ENCODE measurements at places on chromosomes 11 and 22.

- DNase-seq, result no peak
Measured at GRCh38 chr22:45948081-45948648, 28.8 kb downstream of the WNT7B start.

DNA sequence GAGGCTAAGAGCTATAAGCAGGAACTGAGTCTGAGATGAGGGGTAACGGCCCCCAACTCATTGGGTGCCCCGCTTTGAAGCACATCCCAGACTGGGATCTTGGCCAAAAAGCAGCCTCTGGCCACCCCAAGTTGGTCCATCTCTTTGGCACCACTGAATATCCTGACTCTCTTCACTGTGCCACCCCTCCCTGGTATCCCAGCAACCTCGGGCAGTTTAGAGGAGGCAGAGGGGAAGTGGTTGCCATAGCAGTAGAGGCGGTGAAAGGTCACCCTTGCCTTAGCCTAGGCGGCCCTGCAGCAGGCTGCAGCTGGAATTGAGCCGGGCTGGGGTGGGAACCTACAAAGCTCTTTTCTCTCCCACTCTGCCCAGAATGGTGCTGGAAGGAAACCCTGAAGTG lies 1.1 kb downstream of the PELI3 start:
- no peak for DNase-seq

DNA sequence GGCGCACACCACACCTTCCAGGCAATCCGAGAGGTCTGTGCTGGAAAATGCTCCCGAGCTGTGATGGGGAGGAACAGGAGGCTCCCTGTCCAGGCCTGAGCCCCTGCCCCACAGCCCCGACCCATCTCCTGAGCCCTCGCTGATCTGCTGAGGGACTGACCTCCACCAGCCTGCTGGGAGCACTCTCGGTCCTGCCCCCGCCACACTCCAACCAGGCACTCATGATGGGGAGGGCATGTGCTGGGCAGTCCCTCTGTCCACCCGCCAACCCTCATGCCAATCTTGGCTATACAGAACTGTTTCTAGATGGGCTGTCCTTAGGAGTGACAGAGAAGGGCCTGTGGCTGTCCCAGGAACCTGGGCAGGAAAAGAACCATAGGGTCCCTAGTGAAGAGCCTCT lies 70.8 kb downstream of the TRMU start:
- DNase-seq, result no peak

DNA sequence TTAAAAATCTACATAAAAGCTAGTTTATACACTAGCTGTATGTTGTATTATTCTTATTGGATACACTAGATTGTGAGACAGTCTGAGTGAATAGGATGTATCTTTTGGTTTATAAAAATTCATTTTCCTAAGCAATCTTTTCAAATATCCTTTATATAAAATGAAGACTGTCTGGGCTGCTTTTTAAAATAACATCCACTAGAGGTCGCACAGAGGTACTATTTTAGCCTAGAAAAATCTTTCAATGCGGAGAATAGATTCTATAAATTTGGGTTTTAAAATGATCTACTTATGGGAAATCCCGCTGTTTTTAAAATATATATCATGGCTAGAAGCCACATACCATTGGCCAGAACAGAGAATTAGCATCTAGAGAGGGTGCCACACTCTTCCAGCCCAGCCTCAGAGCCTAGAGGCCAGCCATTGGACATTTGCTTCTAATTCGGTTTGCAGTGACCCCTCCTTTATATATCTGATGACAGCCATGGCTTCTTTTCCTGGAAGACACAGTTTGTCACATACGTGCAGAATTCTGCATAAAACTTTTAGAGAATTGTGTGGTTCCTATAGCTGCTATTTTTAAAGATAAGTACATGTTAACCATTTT lies 7.3 kb downstream of the C11orf97 start:
- DNase-seq, result no peak

GRCh38 chr22:43447380-43447779 lies 35.6 kb downstream of the MPPED1 start:
- DNase-seq, result no peak

DNA sequence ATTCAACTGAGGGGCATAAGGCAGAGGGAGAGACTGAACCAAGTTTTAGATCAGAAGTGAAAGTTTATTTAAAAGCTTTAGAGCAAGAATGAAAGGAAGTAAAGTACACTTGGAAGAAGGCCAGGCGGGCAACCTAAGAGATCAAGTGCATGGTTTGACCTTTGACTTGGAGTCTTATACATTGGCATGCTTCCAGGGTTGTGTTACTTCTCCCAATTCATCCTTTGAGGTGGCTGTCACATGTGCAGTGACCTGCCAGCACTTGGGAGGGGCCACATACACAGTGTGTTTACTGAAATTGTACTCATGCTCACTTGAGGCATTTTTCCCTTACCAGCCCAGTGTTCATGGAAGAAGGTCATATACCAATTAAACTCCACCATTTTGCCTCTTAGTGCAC lies 30.4 kb downstream of the CYP2R1 start:
- DNase-seq, result no peak

- no peak for DNase-seq
Measured at GRCh38 chr11:12198251-12199222, 88.1 kb downstream of the MICAL2 start.

DNA sequence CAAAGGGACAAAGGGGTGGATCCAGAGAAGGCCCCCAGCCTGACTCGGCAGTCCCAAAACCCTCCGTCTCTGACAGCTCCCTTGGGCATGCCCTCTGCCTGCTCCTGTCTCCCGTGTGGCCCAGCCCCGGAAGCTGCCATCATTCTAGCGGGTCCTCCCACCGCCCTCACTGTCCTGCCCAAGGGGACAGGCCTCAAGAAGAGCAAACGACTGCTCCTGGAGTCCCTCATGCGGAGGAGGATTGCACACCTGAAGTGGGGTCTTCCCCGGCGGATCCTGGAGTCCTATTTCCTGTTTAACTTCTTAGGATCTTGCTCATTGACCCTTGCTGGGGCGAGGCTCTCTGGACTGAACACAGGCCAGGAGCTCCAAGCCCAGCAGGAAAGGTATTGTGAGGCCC lies 2.6 kb upstream of the MEI1 start:
- DNase-seq, result no peak

DNA sequence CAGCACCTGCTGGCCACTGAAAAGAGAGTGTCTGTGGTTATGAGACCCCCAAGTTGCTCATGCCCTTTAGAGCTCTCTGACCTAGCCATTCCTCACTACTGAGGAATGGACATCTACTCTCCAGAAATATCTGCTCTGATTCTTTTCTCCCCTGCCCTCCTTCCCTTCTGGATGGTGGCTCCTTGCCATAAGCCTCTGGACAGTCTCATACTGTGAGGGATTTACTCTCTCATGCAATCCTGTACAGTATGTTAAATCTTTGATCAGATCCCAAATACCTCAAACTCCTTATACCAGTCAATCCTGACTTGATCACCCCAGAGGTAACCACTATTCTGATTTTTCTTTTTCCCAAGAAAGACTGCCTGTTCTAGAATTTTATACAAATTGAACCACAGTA lies 80.7 kb downstream of the ARHGAP20 start:
- no peak for DNase-seq

DNA sequence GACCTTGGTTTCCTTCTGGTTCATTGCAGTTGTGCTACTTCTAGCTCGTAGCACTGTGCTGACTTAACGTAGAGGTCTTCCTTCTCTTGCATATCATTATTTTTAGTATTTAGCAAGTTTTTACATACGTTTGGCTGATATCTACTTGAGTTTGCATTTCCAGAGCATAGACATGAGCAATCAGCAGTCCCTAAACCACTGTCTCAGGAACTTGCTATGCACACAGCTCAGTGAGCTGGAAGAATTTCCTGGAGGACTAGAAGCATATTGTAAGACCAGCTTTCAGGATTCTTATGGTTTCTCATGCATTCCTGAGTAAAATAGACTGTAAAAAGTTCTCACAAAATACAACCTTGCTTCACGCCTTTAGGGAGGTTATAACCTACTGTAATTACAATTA lies 226.7 kb upstream of the PDGFD start:
- DNase-seq, result no peak

DNA sequence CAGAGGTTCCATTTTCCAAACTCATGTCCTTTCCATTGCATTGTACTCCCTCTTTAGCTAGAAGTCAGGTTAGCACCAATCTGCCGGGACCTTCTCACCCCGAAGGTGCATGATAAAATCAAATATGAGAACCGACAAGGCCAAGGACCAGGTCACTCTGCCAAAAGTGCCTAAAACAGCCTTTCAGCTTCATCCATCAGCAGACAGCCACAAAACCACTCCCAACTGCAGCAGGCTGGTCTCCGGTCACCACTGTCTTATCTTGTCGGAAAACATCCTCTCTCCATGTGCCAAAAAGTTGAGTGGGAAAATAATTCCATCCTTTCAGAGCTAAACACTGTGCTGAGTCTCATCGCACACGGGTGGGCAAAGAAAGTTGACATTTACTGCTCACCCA lies 1.4 kb downstream of the PI4KA start:
- no peak for DNase-seq

- DNase-seq, result no peak
Measured at GRCh38 chr22:27795053-27795452, 6.5 kb downstream of the MN1 start.

- no peak for DNase-seq
Measured at GRCh38 chr11:37896016-37896415, 1298.0 kb upstream of the RAG2 start.

DNA sequence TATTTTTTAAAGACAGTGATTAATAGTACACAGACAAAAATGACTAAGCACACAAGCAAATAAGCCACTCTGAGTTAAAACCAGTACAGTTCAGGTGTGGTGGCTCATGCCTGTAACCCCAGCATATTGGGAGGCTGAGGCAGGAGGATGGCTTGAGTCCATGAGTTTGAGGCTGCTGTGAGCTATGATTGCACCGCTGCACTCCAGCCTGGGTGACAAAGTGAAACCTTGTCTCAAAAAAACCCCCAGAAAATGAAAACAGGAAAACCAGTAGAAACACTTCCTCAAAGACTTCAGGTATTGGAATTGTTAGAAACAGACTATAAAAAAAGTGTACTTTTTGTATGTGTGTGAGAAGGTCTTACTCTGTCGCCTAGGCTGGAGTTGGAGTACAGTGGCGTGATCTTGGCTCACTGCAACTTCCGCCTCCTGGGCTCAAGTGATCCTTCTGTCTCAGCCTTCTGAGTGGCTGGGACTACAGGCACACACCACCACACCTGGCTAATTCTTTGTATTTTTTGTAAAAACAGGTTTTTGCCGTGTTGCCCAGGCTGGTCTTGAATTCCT lies 33.0 kb downstream of the PPP6R2 start:
- no peak for DNase-seq

GRCh38 chr22:30251711-30252110 lies 5.2 kb upstream of the LIF start:
- DNase-seq, result no peak

DNA sequence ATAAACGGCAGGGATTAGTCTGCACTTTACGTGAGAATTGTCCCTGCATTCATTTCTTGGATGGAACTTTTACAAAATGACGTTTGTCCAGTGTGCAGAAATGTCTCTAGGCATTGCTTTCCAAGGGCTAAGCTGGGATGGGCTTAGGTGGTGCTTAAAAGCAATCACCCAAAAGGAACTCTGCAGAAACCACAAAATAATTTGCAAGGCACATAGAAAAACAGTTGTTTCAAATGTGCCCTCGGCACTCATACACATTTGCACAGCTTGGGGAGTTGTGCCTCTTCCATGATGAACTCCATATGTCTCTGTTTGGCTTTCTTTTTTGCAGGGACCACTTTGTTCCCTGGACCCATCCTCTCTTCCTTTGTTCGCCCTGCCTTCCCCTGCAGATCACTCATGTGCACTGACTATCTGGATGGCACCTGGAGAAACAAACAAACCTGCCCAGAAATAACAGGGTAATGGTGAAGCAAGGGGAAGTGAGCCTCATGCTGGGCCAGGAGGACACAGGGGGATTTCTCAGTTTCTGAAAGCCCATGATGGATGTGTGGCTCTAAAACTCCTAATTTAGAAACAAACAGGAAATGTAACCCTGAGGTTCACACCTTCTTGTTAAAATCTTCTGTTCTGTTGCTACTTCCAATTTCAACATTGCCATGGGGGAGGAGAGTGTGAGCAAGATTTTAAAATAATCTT lies 150.2 kb downstream of the SNX19 start:
- no peak for DNase-seq

GRCh38 chr22:28435982-28436381 lies 243.7 kb downstream of the TTC28 start:
- DNase-seq, result no peak

- DNase-seq, result no peak
Measured at GRCh38 chr11:14041040-14041439, 78.5 kb downstream of the SPON1 start.

DNA sequence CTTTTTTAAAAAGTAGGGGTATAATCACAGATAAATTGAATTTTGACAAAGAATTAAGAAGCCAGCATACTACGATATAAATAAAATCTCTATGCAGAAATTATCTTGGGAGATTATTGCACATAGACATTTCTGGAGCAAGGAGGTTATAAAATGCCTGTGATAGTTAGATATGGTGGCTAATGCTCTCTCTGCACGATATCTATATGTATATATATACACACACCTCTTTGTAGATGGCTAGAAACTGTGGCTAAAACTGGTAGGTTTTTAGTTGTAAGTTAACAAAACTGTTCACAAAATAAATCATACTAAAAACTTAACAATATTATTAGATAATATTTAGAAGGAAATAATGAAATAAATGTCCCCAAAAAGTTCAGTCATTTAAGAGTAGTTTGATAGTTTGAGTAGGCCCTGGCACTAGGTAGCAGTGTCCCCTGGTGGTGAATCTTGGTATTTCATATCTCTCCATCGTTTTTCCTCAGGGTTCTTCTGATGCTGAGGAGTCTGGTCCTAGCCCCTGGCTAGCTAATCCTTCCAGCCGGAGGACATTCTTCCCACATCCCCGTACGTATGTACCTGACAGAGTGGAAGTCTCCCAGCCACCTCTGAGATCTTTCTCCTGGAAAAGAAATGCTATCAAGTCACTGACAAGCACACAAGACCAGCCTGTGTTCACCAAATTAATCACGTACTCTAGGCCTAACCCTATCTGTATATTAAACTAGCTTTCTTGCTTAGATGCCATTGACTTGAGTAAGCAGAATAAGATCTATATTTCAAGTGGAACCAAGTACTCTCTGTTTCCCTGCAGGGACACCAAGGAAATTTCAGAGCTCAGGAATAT lies 32.2 kb downstream of the ART5 start:
- DNase-seq, result peak; percentile 13

DNA sequence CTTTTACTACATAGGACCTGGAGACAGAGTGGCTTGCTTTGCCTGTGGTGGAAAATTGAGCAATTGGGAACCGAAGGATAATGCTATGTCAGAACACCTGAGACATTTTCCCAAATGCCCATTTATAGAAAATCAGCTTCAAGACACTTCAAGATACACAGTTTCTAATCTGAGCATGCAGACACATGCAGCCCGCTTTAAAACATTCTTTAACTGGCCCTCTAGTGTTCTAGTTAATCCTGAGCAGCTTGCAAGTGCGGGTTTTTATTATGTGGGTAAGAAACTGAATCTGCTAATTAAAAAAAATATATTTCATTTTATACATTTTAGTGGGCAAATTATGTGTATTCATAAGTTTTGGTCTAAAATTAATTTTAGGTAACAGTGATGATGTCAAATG lies 7.8 kb downstream of the BIRC3 start:
- DNase-seq, result no peak

DNA sequence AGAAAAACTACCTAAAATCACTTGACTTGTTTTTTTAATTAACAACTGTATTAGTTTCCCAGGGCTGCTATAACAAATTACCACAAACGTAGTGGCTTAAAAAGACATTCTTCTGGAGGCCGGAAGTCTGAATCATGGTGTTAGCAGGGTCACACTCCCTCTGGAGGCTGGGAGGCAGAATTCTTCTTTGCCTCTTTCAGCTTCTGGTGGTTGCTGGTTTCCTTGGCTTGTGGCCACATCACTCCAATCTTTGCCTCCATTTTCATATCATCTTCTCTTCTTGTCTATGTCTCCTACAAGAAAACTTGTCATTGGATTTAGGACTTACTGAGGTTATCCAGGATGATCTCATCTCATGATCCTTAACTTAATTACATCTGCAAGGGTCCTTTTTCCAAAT lies 7.4 kb upstream of the INCENP start:
- no peak for DNase-seq

Data from stromal cell of bone marrow (primary cell).